ENCODE measurements at places on chromosomes 11 and 22.

DNA sequence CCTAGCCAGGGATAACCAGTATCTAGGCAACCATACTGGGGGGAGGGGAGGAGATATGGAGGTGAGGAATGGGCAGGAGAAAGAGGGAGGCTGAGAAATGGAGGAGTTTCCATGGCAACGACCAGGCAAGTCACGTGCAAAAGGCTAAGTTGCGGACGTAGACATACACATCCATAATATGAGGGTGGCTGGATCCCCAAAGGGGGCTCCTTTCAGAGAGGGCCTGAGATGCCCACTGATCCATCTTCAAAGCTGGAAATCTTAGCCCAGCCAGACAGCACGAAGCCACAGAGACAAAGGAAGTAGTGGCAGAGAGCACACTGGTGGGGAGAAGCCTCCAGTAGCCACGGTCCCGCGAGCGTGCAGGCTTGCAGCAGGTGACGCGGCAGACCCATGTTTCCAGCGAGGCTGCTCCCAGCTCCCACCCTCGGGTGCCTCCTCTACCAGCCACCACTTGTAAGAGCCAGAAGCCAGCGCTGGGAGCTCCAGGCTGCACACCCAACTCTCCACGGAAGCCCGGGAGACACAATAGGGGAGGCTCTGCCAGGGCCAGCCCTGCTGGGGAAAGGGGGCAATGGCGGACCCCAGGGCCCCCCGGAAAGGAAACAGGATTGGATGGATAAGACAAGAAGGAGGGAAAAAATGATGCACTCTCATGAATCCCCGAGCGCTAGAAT is 938 bp downstream of the FXYD6 start:
- DNase-seq, result no peak

DNA sequence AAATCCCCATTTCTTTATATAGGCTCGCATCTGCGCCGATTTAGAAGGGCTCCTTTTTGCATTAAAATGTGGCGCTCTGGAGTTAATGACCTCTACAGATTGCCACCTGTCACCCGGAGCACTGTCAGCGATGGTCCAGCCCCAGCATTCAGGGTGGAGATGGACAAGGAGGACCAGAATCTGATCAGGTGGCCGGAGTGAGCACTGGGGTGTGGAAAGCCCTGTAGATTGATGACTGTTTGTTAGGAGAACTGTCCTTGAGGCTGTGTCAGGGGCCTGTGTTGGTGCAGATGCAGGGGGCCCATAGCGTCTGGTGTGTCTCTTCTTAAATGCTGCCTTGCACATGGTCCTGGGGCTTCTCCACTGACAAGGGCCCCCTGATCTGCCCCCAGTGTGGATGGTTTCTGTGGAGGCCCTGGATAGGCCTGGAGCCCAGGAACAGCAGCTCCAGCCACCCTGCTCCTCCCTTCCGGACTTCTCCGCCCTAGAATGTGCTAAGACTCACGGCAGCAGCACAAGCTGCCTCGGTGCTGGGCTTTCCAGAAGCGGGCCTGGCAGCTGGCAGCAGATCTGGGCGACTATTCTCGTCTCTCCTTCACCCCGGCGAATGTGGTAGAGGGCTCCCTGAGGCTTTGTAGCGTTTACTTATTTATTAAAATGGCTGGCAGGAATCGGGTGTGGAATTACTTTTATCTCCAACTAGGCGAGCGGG is 1333.3 kb downstream of the BRD1 start:
- DNase-seq, result no peak

GRCh38 chr11:76682684-76683083 is 12.1 kb upstream of the LRRC32 start:
- peak; percentile 34 for DNase-seq

DNA sequence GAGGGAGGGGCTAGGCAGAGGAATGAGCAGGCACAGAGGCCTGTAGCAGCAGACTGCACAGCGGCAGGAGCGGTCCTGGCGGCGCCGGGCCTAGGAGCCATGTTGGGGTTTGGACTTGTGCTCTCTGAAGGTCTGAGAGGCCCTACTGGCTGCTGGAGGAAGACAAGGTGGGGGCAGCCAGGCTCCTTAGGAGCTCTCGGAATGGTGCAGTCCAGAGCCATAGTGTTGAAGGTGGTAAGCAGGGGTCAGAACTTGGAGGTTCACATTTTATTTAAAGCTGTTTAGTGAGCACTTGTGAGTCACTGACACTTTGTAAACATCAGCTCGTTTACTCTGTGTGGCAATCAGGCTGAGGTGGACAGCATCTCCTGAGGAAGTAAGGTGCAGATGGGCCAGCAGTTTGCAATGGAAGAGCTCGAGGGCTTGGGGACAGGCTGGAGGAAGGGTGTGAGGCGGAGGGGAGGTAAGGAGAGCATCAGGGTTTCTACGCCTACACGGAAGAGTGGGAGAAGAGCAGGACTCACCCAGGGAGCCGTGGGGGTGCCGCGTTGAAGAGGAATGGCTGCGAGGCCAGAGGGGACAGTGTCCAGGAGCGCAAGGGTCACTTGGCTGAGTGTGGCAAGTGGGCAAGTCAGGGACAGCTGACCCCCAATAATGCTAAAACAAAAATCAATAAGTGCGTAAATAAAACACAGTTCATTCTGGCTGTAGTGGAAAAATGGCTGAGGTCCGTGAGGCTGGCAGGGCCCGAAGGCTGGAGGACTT is 10.0 kb upstream of the TMEM191C start:
- no peak for DNase-seq

- DNase-seq, result no peak
These were observed 12.4 kb downstream of the MAJIN start for GRCh38 chr11:64959498-64959897.

- DNase-seq, result no peak
These were observed 5.8 kb downstream of the SSH3 start for GRCh38 chr11:67309166-67309565.

DNA sequence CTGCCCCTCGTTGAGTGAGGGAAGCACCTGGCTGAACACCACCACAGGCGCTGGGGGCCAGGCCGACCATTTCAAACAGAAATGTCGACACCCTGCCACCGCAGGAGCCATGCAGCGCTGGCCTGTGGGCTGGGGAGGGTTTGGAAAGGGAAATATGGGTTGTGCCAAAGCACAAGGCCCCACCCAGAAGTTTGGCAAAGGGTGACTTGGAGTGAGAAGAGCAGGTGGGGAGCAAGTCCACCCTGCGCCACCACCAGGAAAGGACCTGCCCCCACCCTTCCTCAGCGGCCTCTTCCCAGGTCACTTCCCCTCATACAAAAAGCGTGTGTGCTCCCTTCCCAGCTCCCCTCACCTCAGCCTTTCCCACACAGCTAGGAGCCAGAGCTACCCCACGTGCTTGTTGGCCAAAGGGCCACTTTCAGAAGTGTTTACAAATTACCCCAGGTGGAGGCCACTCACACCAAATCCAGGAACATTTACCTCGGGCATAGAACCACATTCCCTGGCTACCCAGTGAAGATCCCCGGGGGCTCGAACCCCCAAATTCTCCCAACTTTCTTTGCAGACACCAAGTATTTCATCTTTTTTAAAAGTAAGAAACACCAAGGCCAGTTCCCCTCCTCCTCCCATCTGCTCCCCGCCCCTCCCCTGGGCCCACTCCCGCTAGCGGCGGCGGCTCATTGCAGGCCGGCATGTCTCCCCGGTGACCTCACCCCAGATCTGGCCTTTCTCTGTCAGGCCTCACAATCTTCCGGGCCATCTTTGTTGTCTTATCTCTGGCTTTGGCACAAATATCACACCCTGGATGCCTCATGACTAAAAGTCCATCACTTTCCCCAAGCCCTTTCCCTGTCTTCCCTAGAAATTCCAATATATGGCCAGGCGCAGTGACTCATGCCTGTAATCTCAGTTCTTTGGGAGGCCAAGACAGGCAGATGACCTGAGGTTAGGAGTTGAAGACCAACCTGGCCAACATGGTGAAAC is 20.5 kb upstream of the SCGB1A1 start:
- DNase-seq, result peak; percentile 47

- DNase-seq, result peak; percentile 19
These were observed 105.7 kb downstream of the RASSF10 start for GRCh38 chr11:13114566-13115379.

GRCh38 chr11:22734628-22735345 is 68.4 kb downstream of the GAS2 start:
- DNase-seq, result peak; percentile 11

DNA sequence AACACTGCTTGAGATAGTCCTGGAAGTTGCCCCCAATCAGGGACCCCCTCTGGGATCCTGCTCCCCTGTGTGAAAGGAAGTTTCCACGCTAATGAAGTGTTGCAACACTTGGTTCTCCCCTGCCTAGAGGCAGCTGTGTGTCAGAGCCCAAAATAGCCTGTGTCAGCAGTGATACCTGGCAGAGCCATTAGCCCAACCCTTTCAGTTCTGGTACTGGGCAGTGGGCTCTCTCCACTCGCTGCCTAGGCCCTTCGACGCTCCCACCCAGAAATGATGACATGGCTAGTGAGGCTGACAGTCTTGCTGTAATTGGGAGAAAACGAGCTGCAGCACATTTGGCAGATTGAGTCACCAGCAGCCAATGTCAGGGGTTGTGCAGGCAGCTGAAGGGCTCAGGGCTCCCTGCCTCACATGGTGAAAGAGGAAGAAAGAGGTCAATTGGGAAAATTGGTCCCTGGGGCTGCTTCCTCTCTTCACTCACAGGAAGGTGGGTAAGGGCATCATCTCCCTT is 1.4 kb upstream of the NXF1 start:
- peak; percentile 91 for DNase-seq

- peak; percentile 74 for DNase-seq
These were observed 27.9 kb downstream of the MB start for GRCh38 chr22:35589071-35589755.

DNA sequence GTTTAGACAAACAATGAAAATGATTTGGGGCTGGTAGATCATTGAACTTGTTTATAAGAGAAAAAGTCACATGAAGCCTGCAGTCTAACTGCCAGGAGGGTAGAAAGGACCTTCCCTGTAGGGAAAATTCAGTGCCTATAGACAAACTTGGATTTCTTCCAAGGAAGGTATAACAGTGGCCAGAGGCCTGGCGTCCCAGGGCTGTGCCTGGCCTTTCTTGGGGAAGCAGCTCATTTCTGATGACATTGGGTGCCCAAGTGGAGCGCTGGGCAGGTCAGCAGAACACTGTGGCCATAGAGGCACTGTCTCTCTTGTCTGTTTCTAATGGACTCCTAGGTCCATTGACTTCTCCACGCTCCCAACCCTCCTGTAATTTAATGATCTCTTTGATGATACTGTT is 6.6 kb upstream of the FXYD6 start:
- no peak for DNase-seq

DNA sequence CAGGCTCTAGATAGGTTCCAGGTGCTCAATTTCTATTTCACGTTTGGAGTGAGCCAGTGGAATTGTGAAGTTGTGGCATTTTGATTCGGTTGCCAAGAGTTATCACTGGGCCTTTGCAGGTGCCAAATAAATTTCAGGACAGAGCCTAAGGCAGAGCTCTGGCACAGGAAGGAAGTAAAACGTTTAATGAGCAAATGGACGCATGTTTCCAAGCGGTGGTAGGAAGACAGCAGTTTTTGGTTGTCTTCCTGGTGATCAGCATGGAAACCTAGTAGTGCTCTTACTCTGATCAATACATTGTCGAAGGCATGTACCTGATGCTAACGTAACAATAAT is 452 bp downstream of the BIRC3 start:
- no peak for DNase-seq

GRCh38 chr11:129373489-129373953 is 2.1 kb upstream of the BARX2 start:
- no peak for DNase-seq

DNA sequence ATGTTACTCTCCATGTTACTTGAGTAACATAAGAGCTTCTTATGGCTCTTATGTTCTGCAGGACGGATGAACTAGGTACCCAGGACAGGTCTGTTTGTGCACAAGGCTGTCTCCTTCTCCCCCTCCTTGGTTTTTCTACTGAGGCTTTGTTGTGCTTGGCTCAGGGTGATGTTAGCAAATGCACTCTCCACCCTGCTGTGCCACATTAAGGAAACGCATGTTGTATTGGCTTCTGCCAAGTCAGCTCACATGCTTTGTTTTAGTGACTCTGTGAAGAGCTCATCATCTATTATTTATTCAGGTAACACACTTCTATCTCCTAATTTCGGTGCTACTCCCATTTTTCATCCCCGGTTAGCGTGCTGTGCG is 108.3 kb downstream of the PTPRJ start:
- no peak for DNase-seq

DNA sequence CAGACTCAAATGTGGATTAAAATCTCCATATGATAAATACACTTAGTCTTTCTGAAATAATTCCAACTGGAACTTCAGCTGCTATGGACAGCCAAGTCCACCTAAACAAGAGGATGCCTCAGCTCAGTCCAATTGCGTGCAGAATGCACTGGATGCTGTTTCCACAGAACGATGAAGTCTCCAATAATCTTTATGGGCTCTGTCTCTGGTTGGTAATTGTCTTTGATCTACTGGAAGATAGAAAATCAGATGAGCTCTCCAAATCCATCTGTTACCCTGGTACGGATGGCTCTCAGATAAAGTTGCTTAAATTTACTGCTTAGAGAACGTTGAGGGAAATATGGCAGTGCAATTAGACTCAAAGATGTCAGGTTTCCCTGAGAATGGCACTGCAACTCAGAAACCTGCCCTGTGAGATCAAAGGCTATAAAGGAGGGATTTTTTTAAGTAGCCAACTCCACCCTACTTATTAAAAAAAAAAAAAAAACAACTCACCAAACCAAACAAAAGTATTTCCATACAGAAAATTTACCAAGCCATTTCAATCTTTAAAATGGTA is 859 bp upstream of the BIRC3 start:
- no peak for DNase-seq

DNA sequence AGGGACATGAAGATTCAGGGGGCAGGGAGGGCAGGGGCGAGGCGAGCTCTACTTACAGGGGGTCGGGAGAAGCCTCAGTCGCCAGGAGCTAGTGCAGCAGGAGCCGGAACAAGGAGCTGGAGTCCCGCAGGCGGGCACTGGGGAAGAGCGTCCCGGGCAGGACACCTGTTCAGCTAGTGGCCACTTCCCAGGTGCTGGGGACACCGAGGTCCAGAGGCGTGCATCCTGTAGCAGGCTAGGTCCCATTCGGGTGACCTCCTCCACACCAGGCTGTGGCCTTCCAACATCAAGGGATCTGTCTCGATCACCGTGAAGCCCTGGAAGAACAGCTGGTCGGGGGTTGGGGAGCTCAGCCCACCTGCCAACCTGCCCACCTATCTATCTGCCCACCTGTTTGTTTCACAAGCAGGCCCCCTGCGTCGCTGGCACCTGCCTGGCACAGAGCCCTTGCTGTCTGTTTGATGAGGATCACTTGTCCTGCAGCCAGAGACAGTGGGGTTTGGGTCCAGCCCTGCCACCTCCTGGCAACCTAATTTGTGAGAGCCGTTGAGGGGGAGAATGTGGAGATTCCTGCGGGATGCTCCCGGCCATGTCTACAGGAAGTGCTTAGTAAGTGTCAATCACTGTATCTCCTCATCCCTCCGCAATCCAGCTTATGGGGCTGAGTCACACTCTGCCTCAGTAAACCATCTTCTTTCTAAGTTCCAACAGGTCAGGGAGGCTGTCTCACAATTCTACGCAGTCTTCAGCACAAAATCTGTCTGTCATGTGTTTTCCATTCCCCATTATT is 940.9 kb downstream of the BRD1 start:
- DNase-seq, result no peak

GRCh38 chr22:30286813-30287647 is 2.3 kb downstream of the CASTOR1 start:
- peak; percentile 79 for DNase-seq

GRCh38 chr11:65595543-65596281 is at the start of gene KCNK7:
KCNK7 (minus strand) TSS chr11:65595800; CDS start chr11:65595772, 28 bp downstream.
- DNase-seq, result no peak
